Caudate nucleus (tissue), 63 donors: ENCODE measurements at places on chromosomes 12 and 14.

DNA sequence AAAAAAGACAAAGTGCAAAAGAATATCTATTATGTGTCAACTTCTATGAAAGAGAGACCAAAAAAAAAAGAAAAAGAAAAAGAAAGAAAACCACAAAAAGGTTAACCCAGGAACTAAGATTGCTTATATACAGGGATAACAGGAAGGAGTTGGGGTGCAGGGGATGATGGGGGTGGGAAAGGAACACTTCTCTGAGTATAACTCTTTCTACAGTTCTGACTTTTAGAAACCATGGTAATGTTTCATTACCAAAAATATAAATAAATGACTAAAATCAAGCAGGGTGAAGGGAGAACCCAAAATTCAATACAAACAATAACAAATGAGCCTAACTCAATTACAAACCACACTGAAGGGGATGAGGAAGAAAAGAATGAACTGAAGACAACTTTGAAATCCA is 9.1 kb downstream of the IFNG-AS1 start:
- DNase-seq = no peak

DNA sequence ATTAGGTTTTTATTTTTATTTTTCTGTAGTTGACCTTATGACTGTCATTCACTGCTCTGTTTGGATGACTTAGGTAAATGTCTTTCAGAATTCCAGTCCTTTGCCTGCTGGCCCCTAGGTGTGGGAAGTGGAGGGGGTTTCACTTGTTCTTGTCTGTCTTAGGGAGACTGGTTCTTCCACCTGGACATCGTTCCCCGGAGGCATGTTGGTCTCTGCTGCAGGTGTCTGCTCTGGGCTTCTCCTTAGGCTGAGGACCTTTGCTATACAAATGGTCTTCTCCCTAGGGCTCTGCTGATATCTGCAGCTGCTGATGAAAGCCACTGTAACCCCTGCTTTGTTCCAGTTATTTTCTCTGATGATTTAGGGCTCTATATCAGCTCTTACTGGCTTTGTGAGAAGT is 97.1 kb downstream of the OTOGL start:
- DNase-seq = no peak

- DNase-seq = no peak
Observed at GRCh38 chr12:110699591-110700445, 10.9 kb upstream of the HVCN1 start.

GRCh38 chr12:123064366-123064765 is 83.9 kb downstream of the ARL6IP4 start:
- no peak for DNase-seq

DNA sequence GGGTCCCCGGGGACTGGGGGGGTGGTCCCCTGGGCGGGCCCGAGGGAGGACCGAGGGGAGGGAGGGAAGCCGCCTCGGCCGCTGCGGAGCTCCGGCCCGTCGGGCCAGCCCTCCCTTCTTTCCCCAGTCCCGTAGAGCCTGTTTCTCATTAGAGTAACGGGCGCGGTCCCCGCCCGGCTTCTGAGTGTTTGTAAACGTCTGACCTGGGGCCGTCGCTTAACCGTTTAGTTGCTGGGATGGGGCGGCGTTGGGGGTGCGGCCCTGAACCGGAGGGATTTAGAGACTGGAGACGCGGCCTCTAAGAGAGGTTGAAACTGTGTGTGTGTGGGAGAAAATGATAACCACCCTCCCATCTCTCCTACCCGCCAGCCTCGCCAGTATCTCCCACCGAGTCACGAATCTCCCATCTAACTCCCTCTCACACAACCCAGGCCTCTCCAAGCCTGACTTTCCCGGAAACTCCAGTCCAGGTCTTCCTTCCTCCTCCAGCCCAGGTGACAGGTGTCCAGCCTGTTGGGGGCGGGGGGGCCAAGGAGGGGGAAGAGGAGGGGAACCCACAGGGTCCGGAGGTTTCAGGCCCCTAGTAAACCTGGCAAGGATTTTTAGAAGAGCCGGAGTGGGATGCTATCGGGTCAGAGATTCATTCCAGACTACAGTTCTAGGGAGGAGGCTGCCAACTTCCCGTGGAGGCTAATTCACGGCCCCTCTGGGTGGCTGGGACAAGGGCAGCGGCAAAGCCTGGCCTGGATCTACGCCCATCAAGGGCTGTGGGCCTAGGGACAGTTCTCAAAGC is 1.1 kb upstream of the NFATC4 start:
- DNase-seq = no peak

GRCh38 chr14:87133073-87133801 is 859.7 kb downstream of the GALC start:
- no peak for DNase-seq

GRCh38 chr14:104806625-104807465 is 5.9 kb downstream of the ZBTB42 start:
- DNase-seq = peak; percentile 32

GRCh38 chr14:66009089-66009488 is 477.1 kb upstream of the CCDC196 start:
- no peak for DNase-seq

DNA sequence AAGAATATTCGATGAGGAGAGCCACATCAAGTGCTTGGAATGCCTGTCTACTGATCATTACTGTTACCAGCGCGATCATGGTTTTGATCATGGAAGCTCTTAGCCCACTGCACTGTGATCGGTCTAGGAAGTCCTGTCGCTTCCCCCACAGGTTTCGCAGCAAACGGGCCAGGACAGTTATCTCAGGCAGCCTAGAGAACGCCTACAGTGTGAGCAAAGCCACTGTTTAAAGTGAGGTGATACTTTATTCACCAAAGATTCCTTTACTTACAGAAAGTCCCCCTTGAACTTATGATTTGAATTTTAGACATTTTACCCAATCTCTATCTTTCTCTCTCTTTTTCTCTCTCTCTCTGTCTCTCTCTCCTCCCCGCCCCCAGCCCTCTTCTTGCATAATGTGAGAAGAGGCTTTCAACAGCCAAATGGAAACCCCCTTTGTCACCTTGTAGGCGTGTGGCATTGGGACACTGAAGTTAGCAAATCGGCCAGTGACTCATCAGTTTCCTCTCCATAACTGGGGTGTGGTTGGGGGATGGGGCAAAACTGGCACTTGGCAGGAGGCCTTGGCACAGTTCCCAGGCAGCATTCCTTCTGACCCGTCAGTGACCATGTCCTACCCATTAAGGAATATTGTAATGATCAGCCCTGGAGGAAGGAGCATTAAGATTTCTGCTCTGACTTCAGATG is 214.8 kb downstream of the CHST11 start:
- DNase-seq = peak; percentile 17

DNA sequence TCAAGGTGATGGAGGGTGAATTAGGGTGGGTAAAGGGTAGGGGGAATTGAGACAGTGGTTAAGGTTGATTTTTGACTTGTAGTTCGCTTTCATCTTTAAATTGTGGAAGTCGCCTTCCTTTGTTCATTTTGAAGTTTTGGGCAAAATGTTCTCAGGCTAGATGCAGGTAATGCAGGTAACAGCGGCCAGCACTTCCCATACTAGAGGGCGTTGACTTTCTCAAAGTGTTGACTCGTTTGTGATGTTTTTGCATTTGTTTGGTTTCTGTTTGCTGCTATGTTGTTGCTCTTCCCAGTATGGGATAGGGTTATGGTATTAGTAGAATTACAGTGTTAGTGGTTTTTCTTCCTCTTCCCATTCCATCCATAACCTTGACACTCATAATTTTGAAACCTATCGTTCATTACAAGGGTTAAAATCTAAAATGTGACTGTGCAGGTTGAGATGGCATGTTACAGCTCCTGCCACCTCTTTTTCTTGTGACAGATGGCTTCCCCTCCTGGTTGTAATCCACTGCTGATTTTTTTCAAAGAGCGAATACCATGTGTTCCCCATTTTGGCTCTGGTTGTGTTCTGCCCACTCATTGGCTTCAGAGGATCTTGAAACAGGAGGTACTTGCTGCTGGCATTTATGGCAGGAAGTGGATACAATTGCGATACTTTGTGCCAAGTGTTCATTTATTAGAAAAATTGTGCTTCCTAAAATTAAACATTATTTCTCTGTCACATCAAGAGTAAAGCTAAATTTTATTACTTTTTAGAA is 57.1 kb downstream of the ERC1 start:
- no peak for DNase-seq

GRCh38 chr14:20530771-20531571 is 25.6 kb downstream of the RNASE10 start:
- peak; percentile 21 for DNase-seq

DNA sequence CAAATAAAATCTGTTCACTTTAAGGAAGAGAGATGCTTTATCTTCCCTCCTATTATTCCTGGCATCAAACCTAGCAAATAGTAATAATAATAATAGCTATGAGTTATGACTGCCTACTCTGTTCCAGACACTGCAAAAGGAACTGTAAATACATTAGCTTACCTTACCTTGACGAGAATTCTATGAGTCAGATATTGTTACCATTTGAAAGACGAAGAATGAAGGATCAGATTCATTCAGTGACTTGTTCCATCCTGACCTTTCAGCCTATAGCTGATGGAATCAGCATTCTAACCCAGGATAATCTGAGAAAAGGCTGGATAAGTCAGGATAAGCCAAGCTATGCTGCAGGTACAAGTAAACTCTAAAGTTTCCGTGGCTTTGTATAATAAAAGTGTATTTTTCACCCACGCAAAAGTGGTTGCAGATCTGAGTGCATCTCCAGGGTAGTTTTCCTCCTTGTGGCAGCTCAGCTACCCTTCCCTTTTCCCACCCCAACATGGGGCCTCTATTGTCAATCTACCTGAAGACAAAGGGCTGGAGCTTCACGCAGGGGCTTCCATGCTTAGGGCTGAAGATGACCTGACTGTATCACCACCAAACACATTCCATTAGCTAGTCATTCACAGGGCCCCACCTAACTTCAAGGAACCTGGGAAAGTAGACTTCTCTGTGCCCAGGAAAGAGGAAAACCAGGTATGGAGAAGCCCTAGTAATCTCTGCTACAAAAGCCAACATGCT is 57.2 kb upstream of the CCND2 start:
- no peak for DNase-seq
